ENCODE measurements at places on chromosomes 13 and 19.

DNA sequence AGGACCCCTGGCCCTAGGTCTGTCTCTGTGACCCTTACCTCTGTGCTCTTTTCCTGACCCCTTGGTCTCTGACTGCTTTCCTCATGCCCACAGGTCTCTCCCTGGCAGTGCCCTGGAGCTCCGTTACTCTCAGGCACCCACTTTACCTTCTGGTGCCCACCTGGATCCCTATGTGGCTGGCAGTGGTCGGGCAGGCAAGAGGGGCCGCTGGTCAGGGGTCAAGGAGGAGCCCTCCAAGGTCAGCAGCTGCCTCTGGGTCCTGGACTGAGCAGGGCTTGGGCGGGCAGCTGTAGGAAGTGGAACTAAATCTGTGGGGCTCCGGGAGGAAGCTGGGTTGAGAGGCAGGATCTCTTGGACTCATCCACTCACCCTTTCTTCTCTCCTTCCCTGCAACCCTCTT, 16.3 kb downstream of the PPFIA3 start:
- H3K4me1 ChIP-seq: peaks cover 12% of the 10 kb centered on the region
- DNase-seq: no peak
- H3K36me3 ChIP-seq: peaks cover 5% of the 10 kb centered on the region

GRCh38 chr19:11203194-11204075, 6.1 kb upstream of the KANK2 start:
- H3K27me3 ChIP-seq: no peaks in the 10 kb centered on the region
- H3K4me3 ChIP-seq: no peak overlapping the region
- DNase-seq: peak; percentile 46

- H3K36me3 ChIP-seq: no peaks in the 10 kb centered on the region
- no peaks in the 10 kb centered on the region for H3K4me1 ChIP-seq
- no peak overlapping the region for H3K4me3 ChIP-seq
These were observed 1474.3 kb downstream of the UQCRFS1 start for GRCh38 chr19:27738569-27739193.

GRCh38 chr19:38142176-38143035, 81.6 kb downstream of the DPF1 start:
- H3K4me3 ChIP-seq: no peak overlapping the region
- peak; percentile 41 for DNase-seq

GRCh38 chr19:42440357-42441048, 2.2 kb downstream of the CXCL17 start:
- H3K27ac ChIP-seq: no peak overlapping the region
- no peak overlapping the region for H3K4me3 ChIP-seq
- no peaks in the 10 kb centered on the region for H3K27me3 ChIP-seq
- H3K36me3 ChIP-seq: no peaks in the 10 kb centered on the region
- H3K4me1 ChIP-seq: no peaks in the 10 kb centered on the region
